ENCODE measurements at places on chromosomes 7 and 10.

GRCh38 chr7:87060288-87060537, 759 bp upstream of the ELAPOR2 start:
- DNase-seq = no peak

- DNase-seq = no peak
Measured at GRCh38 chr10:71659111-71659634, 60.4 kb downstream of the C10orf105 start.

GRCh38 chr7:44152971-44153947, 12.1 kb upstream of the MYL7 start:
- DNase-seq = no peak

DNA sequence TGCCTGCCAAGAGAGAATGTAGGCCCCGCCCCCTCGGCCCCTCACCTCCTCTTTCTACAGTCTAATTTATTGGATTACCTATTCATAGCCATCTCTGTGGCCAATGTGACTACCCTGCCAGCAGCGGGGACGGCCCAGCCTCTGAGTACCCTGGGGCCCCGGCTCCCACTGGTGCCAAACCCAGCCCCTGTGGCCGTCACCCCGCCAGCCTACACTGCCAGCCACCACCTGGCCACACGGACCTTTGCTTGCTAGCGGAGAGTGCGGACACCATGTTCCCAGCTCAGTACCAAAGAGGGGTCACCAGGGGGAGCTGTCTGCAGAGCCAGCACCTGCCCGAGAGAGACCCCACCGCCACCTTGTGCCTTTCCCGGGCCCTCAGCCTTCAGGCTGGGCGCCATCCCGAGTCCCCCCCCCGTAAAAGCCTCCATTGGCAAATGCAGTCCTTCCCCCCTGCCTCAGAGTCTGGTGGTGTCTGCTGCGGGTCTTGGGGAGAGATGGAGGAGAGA, 511.1 kb downstream of the ZNF37A start:
- DNase-seq = no peak

GRCh38 chr10:123143825-123144168, 4.1 kb upstream of the HMX2 start:
- DNase-seq = no peak

DNA sequence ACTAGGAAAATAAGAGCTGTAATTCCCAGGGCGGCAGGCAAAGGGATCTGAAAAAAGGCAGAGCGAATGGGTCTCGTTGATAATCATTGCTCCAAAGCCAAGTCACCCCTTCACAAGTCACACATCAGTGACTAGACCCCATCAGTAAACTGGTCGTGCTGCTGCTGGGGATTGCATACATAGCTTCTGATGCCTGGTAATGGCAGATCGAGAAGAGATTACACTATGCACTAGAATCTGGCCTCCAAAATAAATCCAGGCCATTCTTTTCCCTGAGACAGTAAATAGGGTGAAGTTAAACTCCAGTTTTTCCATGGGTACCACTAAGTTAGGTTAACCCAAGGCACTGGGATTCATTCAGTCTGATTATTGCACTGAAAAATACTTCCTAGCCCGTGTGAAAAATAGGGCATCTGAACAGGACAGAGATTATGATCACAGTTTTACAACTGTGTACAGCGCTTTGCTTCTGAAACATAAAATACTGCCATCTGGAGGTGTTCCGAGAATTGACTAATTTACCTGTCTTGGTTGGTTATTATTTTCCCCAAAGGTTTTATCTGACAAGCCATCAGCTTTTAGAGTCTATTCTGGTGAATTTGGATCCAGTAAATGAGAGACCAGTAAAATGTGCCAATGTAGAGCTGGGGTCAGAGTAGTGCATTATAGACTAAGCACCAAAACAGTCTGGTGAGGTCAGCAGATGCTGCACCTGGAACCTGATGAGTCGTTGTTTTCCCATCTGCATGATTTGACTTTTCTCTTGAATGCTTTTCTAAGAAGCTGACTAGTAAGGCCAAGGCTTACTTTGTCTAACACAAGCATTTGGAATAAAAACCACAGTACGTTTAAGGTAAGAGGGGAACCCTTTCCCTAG, 82.9 kb upstream of the AFAP1L2 start:
- peak; percentile 61 for DNase-seq

GRCh38 chr7:131932271-131932670, 375.8 kb upstream of the PODXL start:
- no peak for DNase-seq

- DNase-seq = peak; percentile 85
Measured at GRCh38 chr7:73560109-73560835, 2.8 kb upstream of the BCL7B start.

GRCh38 chr7:123729218-123729578, 19.6 kb downstream of the WASL start:
- no peak for DNase-seq
